CD4-positive, CD25-positive, alpha-beta regulatory T cell (primary cell): ENCODE measurements at places on chromosomes 13 and 19. TPM values are rescaled to one million over a fixed set of nuclear protein-coding genes. Genes with fewer than 3 reads are reported as not detected.

KLK15 gene
- not detected for total RNA-seq

IGFL3 gene
- total RNA-seq = not detected

IFNL1 gene
- total RNA-seq = not detected

CAMSAP3 gene
- total RNA-seq = not detected

OSCAR gene
- total RNA-seq = not detected

RPL18 gene
- total RNA-seq = 1,690 TPM

TOMM40 gene
- 26.4 TPM for total RNA-seq

PSG6 gene
- 0.37 TPM for total RNA-seq

ZMYM2 gene
- 112 TPM for total RNA-seq

PNMA8A gene
- total RNA-seq = not detected

CTXN1 gene
- not detected for total RNA-seq

RASAL3 gene
- total RNA-seq = 122 TPM

SLITRK6 gene
- total RNA-seq = not detected

SHD gene
- total RNA-seq = not detected

IL11 gene
- total RNA-seq = not detected

DPF1 gene
- total RNA-seq = not detected

GIPR gene
- total RNA-seq = 9.3 TPM

POMP gene
- total RNA-seq = 27.3 TPM

COX7A1 gene
- not detected for total RNA-seq

RAB3A gene
- total RNA-seq = 5.1 TPM

GARIN5A gene
- 0.64 TPM for total RNA-seq

NBEA gene
- total RNA-seq = 1.1 TPM

ETHE1 gene
- 22.8 TPM for total RNA-seq

FFAR1 gene
- not detected for total RNA-seq

TMTC4 gene
- 10.5 TPM for total RNA-seq

EDNRB gene
- not detected for total RNA-seq

SIGLEC10 gene
- total RNA-seq = 0.25 TPM

KLC3 gene
- total RNA-seq = 0.54 TPM

MEIS3 gene
- total RNA-seq = not detected

CEACAM5 gene
- total RNA-seq = not detected

IL17D gene
- total RNA-seq = not detected

SLC17A7 gene
- total RNA-seq = not detected

PRR19 gene
- total RNA-seq = not detected

BLVRB gene
- total RNA-seq = 6.2 TPM

SOX1 gene
- not detected for total RNA-seq

ADAMTSL5 gene
- total RNA-seq = 2.1 TPM

UBAC2 gene
- 62.8 TPM for total RNA-seq

ZNF723 gene
- total RNA-seq = not detected

NXNL1 gene
- not detected for total RNA-seq

PRTN3 gene
- not detected for total RNA-seq

PSG1 gene
- total RNA-seq = 0.96 TPM

ZNF792 gene
- 16.2 TPM for total RNA-seq

KLF16 gene
- 40.6 TPM for total RNA-seq

TINCR gene
- total RNA-seq = 3.1 TPM

EFNA2 gene
- total RNA-seq = not detected

MEF2B gene
- 3.5 TPM for total RNA-seq

C19orf67 gene
- not detected for total RNA-seq

CYP4F2 gene
- total RNA-seq = not detected

GNA15 gene
- total RNA-seq = 43.0 TPM

ZNF784 gene
- total RNA-seq = 11.1 TPM

IRS2 gene
- 86.7 TPM for total RNA-seq

EPN1 gene
- total RNA-seq = 46.1 TPM

GPR183 gene
- total RNA-seq = 206 TPM
